Adrenal gland (tissue), 19 donors: ENCODE measurements at places on chromosomes 3 and 15.

- no peak for DNase-seq
Observed at GRCh38 chr15:71825021-71825730, 14.8 kb downstream of the NR2E3 start.

DNA sequence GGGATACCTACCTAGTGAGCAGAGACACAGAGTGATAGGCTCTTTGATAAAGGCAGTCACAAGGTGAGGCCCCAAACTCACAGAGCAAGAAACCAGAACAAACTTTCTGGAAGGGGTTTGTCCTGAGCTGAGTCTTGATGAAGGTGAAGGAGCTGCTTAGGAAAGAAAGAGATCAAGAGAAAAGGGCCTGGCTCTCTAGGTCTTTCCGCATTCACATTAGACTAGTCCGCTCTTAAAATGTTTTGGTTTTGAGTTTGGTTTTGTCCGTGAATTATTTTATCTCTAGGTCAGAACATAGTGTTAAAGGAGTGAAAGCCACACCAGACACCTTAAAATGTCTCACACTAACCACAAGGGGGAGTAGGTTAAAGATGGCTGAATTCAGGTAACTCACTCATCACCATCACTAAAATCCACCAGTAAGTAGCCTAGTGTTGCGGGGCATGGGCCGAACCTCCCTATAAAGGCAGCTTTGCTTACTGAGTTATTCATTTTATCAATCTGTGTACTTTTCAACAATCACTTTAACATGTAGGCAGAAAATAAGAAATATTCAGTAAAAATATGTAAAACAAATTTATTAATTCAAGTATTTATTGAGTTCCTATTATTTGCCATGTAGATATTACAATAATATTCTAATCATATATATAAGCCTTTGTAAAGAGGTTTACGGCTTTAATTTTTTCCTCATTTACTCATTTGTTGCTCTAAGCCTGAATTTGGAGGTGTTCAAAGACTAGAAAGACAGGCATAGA is 121.5 kb upstream of the TSC22D2 start:
- no peak for DNase-seq

DNA sequence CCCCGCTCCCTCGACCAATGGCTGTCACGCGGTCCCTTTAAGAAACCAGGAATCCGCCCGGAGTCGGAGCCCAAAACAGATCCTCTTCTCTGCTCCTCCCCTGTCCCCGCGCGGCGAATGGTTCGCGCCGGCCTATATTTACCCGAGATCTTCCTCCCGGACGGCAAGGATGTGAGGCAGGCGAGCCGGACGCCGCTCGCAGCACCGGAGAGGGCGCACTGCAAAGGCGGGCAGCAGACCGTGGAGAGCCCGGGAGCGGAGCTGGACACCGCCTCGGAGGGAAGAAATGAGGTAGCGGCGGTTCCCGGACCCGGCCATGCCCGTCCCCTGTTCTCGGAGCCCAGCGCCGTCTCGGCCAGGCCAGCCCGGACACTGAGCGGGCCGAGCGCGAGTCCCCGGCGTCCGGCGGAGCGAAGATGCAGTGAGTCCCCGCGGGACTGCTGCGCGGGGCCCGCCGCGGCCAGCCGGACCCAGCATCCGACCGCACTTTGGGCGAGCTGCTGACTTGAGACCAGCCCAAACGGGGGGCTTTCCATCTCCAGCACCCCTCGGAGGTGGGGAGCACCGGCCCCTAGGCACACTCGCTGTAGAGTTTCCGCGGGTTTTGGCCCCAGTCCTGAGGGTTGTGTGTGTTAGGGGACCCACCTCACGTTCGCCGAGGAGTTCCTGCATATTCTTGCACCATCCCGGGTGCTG is at the start of gene FAM43A:
FAM43A (plus strand) TSS at position 166 of the 696 bp plus-strand sequence. CDS start 944 bp downstream, outside the sequence.
- peak; percentile 93 for DNase-seq

GRCh38 chr3:133211449-133211848 is 173.3 kb downstream of the TMEM108 start:
- no peak for DNase-seq

DNA sequence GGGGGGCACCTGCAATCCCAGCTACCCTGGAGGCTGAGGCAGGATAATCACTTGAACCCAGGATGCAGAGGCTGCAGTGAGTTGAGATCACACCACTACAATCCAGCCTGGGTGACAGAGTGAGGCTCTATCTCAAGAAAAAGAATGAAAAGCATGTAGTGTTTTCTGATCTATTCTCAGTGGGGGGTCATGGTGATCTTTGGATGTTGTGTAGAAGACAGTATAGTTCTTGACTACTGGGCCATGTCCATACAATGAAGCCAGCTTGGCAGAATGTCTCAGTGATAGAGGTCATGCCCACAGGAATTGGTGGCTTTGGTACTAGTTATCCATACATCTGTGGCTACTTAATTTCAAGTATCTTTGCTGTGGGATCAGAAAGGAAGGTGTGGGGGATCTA is 26.8 kb upstream of the NANOGP8 start:
- DNase-seq: no peak

DNA sequence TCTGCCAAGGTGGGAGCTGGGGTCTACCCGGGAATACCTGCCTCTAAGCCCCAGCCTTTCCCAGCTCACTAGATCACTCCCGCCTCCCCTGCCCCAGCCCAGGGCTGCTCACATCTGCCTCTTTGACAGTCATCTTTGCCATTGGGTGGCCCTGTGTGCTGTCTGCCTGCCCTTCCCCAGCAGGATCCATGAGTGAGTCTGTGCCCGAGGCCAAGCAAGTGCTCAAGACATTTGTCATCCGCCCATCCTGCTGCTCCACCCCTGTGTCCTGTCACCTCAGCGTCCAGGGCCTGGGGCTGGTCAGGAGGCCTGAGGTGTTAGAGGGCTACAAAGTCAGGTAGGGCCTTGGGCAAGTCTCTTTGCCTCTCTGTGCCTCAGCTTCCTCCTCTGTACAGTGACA is 89.4 kb downstream of the LSM3 start:
- no peak for DNase-seq

GRCh38 chr3:177378168-177378567 is 180.9 kb upstream of the TBL1XR1 start:
- no peak for DNase-seq

DNA sequence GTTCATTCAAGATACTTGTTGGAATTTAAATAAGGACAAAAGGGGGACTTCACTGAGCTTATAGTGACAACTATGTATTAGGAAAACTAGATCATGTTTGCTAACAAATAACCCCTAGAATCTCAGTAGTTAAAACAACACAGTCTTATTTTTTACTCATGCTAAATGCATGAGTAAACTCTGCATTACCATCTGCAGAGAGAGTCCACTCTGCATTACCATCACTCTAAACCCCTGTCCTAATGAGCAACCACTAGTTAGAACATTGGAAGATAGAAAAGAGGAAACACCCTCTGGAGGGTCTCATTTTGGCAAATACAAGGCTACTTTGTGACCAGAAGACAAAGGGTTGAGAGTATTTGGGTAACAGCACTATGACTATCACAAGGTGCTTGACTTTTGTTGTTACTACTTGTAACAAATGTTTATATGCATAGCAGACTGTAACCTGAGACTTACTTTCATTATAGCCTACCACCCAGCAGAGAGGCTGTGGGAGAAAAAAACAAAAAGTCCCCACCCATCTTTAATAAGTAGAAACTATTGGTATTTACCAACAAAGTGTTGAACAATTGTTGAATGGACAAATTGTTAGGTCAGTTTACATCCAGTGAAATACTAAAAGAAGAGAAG is 99.1 kb downstream of the OXSM start:
- DNase-seq: no peak

- DNase-seq: no peak
Observed at GRCh38 chr15:75181780-75182179, 19.9 kb upstream of the C15orf39 start.

DNA sequence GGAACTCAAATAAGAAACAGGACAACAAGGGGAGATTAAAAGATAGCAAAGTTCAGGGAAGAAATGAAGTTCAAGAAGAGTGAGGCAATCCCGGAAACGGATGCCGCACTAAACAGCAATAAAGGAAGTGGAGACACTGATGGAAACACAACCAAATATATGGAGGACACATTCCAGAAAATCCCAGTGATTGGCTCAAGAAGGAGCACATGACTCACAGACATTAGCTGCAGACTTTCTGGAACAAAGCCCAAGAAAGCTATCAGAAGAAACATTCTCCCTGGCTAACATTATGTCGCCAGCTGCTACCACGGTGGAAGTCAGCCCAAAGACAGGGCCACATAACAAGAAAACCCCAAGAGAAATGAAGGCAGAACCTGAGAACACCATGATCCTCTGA is 18.1 kb upstream of the VGLL4 start:
- DNase-seq: no peak

GRCh38 chr3:140933109-140933508 is 8.5 kb upstream of the SLC25A36 start:
- no peak for DNase-seq

GRCh38 chr3:149273096-149273751 is 51.6 kb upstream of the CP start:
- DNase-seq: peak; percentile 38
